ENCODE measurements at places on chromosomes 1 and 21.

- no peaks in the 10 kb centered on the region for H3K27me3 ChIP-seq
- H3K36me3 ChIP-seq: no peaks in the 10 kb centered on the region
- no peak overlapping the region for H3K4me3 ChIP-seq
- DNase-seq: no peak
Measured at GRCh38 chr21:16113052-16113715, 383.4 kb downstream of the USP25 start.

DNA sequence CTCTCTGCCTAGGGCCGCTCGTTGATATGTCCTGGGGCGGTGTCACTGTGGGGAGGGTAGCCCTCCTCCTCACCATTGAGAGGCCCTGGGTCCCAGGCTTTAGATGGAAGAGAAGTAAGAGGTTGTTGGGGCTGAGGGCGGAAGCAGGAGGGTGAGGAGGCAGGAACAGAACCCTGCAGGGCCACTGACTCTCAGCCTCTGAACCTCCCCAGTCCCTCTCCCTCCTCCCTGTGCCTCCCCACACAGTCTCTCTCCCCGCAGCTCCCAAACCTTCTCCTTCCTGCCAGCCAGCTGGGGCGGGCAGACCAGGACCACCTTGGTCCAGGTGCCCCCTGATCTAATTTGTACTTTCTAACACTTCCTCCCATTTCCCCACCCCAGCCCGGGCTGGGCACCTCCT, 14.3 kb upstream of the FAM131C start:
- no peak overlapping the region for H3K27ac ChIP-seq
- no peaks in the 10 kb centered on the region for H3K36me3 ChIP-seq
- no peaks in the 10 kb centered on the region for H3K4me1 ChIP-seq
- no peaks in the 10 kb centered on the region for H3K27me3 ChIP-seq
- DNase-seq: no peak
- no peak overlapping the region for H3K4me3 ChIP-seq

DNA sequence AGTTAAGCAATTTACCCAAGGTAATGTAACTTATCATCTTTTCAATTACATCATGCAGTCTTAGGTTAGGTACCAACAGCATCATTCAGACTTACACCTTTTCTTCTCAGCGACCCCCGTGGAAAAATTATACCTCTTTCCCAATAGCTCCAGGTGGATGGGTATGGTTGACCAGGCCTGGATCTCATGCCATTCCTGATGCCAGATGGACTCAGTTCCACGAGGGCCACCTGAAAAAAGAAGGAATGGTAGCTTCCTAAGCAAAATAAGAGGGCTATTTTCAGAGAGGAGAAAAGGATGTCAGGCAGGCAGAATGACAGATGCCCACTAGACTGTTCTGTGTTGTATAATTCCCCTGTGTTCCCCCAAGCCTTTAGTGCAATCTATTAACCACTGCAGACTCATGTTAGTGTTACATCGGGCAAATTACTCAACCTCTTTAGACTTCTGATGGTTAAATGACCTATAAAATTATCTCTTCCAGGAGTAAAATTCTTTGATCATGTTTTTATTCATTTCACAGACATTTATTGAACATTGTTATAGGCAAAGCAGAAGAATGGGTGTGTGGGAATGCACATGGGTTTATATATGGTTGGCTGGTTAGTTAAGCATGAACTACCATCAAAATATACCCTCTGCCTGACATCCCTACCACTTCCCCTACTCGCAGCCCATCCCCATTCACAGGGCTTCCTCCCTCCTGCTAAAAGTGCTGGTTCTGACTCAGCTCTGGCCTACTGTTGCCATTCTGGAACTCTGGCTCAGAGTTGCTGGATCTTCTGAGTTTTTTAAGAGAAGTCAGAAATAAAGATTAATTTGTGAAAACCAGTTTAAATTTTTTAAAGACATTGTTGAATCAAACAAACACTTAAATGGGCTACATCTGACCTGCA, 10.6 kb upstream of the MYSM1 start:
- H3K4me1 ChIP-seq: no peaks in the 10 kb centered on the region
- no peak overlapping the region for H3K4me3 ChIP-seq
- no peak for DNase-seq
- H3K27ac ChIP-seq: no peak overlapping the region
- no peaks in the 10 kb centered on the region for H3K27me3 ChIP-seq

DNA sequence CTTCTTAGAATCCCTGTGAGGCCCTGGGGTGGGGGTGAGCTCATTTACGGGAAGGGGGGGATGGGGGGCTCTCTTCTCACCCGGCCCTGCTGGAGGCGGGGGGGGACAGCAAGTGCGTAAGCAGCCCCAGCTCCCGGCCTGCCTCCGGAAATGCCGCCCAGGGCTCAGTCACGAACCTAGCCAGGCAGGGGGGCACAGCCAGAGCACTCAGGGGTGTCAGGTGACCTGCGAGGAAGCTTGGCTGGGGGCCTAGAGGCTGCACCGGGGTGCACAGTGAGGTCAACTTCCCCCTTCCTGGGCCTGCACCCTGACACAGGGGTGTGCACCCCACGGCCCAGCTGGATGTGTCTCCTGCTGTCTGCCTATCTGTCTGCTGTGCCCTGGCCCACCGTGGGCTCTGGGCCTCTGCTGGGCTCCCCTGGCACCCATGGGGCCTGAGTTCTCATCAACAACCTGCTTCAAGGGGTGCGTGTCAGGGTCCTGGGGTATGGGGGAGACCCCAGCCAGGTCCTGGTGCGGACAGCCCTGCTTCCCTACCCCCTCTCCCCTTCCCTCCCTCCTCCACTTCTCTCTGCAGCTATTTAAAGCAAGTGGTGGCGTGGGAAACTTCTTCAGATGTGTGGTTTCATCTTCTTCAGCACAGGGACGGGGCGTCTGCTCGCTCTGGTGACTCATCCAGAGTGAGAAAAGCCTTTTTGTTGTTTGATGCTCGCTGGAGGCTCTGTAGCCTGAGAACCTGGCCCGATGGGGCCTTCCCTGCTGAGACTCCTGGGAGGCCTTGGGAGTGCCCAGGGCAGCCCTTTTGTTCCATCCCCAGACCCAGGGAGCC, 92.5 kb upstream of the RUNX3 start:
- no peaks in the 10 kb centered on the region for H3K27me3 ChIP-seq
- peak; percentile 99 for DNase-seq
- H3K4me1 ChIP-seq: peaks cover 91% of the 10 kb centered on the region
- H3K36me3 ChIP-seq: peaks cover 5% of the 10 kb centered on the region
- peak overlapping the region; percentile 75 for H3K4me3 ChIP-seq

DNA sequence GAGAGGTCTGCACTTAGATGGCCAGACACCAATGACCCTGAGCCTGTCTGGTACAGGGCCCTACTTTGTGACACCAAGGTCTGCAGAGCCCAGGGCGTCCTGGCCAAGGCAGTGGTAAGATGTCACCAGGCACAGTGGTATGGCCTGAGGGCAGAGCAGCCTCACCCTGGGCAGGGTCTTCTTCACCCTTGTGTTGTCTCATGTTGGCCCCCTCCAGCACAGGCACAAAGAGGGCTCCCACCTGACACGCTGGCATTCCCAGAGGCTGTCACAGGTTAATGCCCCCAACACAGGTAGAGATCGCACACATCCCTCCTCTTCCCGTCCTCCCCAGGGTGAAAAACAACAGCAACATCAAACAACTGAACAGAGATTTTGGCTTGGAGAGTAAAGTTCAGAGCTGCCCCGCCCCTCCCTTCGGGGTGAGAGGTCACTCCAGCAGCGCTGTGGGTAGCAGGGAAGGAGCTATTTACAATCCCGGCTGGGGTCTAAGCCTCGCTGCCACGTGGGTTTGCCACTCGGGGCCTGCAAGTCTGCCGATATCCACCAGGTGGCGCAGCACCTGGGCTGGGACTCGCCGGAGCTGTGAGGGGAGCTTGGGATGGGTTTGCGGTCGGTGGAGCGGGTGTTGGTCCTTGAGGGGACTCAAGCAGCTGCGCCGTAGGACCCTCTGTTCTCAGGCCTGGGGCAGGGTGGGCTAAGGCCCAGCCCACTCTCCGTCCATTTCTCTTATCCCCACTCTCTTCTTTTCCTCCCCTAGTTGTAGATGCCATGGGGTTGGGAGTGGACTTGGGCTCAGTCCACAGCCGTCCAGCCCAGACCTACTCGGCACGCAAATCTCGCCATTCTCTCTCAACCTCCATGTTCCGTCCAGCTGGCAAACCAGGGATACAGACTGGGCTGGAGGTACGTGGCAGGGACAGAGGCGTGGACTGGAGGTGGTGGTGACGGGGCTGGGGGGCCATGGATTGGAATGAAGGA, 12.7 kb downstream of the EFNA3 start:
- no peak overlapping the region for H3K27ac ChIP-seq
- H3K36me3 ChIP-seq: no peaks in the 10 kb centered on the region
- DNase-seq: peak; percentile 86
- peak overlapping the region; percentile 12 for H3K4me3 ChIP-seq

- no peaks in the 10 kb centered on the region for H3K4me1 ChIP-seq
- DNase-seq: no peak
- H3K27me3 ChIP-seq: no peaks in the 10 kb centered on the region
- H3K36me3 ChIP-seq: no peaks in the 10 kb centered on the region
- no peak overlapping the region for H3K4me3 ChIP-seq
- no peak overlapping the region for H3K27ac ChIP-seq
Measured at GRCh38 chr1:215730600-215730999, 163.5 kb downstream of the KCTD3 start.

DNA sequence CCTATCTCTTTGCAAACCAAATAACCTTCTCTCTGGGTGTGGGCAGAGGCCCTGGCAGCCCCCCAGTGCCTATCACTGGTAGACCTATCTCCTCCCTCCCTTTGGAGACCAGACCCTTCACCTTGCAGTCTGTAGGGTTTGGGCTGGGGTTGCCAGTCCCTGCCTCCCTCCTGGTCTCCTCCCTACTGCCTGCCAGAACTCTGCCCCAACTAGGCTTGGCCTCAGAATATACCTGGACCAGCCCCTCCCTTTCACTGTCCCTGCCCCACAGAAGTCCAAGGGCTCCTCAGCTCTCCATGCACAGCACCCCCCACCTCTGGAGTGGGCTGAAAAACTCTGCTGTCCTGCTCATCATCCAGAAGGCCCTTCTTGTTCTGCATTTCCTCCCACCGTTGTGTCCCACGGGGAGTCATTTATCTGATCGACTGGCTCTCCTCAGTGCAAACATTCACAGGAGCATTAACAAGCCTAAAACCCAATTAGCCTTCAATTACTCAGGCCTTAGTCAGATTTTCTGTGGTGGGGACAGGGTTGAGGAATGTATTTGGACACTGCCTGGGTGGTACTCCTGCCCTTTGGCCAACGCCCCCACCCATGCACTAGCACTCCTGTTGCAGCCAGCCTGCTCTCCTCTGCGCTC, 27.7 kb upstream of the DMBX1 start:
- peaks cover 5% of the 10 kb centered on the region for H3K4me1 ChIP-seq
- peaks cover 33% of the 10 kb centered on the region for H3K27me3 ChIP-seq
- H3K36me3 ChIP-seq: no peaks in the 10 kb centered on the region

- H3K4me1 ChIP-seq: peaks cover 65% of the 10 kb centered on the region
- DNase-seq: peak; percentile 58
- H3K4me3 ChIP-seq: no peak overlapping the region
- H3K27me3 ChIP-seq: no peaks in the 10 kb centered on the region
- peak overlapping the region; percentile 80 for H3K27ac ChIP-seq
Measured at GRCh38 chr1:21261551-21262292, 28.5 kb downstream of the ECE1 start.

DNA sequence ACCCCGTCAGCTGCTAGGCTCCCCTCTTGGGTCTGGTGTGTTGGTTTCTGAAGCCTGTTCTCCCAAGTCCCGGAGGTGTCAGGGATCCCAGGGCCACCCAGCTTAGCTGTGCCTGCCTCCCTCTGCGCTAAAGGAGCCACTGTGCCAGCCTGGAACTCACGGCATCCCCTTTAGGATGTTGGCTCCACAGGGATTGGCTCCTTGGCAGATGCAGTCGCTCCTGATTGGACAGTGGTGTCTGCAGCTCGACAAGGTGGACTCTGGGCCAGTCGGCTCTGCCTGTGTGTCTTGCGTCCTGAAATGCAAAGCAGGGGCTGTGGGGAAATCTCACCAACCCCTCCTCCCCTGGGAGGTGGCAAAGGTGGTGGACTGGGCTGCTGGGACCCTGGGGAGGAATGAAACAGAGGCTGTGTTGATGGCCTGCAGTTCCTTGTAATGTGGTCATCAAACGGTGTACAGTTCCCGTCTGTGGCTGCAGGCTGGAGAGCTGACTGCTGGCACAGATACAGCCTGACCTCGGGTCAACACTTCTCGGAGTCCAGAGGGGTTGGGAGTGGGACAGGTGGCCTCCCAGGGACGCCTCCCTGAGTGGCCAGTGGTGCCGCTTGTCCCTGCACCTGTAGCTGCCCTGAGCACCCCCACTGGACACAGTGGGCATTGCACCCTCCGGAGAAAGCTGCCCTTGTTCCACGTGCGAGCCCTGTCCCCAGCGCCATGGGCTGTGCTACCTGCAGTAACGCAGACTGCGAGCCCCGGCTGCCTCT, 11.5 kb upstream of the KCNAB2 start:
- H3K4me3 ChIP-seq: no peak overlapping the region
- peaks cover 64% of the 10 kb centered on the region for H3K36me3 ChIP-seq
- H3K27me3 ChIP-seq: no peaks in the 10 kb centered on the region

GRCh38 chr1:200780545-200781369, 42.1 kb downstream of the CAMSAP2 start:
- DNase-seq: no peak
- no peak overlapping the region for H3K27ac ChIP-seq
- no peak overlapping the region for H3K4me3 ChIP-seq
- H3K4me1 ChIP-seq: peaks cover 2% of the 10 kb centered on the region

GRCh38 chr1:161943737-161944136, 79.9 kb downstream of the OLFML2B start:
- no peaks in the 10 kb centered on the region for H3K4me1 ChIP-seq
- H3K27me3 ChIP-seq: no peaks in the 10 kb centered on the region
- no peak overlapping the region for H3K27ac ChIP-seq
- H3K36me3 ChIP-seq: peaks cover 34% of the 10 kb centered on the region

DNA sequence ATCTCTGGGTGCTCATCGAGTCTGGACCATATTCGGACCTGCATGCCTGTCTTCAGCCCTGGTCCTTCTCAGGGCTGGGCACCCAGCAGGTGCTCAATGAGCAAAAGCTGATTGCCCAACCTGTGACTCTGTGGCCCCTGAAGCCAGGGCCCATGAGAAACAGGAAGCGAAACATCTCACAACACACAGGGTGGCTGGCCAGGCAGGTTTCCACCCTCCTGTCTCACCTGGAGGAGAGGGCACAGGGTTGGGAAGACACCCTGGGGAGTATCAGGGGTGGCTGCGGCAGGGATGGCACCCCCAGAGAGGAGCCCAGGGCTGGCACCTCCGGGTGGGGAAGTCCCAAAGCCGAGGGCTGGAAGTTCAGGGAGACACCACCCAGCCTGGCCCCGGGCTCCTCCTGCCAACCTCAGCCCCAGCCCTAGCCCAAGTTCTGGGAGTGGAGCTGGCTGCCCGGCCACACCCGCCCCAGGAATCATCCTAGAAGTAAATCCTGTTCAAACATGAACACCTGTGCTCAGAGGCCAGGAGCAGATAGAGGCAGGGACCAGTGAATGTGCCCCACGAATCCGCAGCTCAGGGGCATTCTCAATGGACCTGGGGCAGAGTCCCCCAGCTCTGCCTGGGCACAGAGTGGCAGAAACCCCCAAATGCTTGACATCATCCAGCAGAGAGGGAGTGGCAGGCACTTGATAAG, 54.6 kb downstream of the RAP1GAP start:
- no peak overlapping the region for H3K27ac ChIP-seq
- no peak for DNase-seq
- no peaks in the 10 kb centered on the region for H3K36me3 ChIP-seq
- H3K4me3 ChIP-seq: no peak overlapping the region
- peaks cover 3% of the 10 kb centered on the region for H3K27me3 ChIP-seq
- no peaks in the 10 kb centered on the region for H3K4me1 ChIP-seq

All from activated CD8-positive, alpha-beta T cell treated with anti-CD3 and anti-CD28 coated beads for 36 hours (primary cell).